ENCODE measurements at places on chromosomes 11 and 22.

GRCh38 chr11:3781423-3781822 is 15.9 kb downstream of the NUP98 start:
- peaks cover 28% of the 10 kb centered on the region for H3K36me3 ChIP-seq
- H3K4me3 ChIP-seq, result no peak overlapping the region
- no peaks in the 10 kb centered on the region for H3K27me3 ChIP-seq
- peaks cover 11% of the 10 kb centered on the region for H3K4me1 ChIP-seq
- DNase-seq, result peak; percentile 55

DNA sequence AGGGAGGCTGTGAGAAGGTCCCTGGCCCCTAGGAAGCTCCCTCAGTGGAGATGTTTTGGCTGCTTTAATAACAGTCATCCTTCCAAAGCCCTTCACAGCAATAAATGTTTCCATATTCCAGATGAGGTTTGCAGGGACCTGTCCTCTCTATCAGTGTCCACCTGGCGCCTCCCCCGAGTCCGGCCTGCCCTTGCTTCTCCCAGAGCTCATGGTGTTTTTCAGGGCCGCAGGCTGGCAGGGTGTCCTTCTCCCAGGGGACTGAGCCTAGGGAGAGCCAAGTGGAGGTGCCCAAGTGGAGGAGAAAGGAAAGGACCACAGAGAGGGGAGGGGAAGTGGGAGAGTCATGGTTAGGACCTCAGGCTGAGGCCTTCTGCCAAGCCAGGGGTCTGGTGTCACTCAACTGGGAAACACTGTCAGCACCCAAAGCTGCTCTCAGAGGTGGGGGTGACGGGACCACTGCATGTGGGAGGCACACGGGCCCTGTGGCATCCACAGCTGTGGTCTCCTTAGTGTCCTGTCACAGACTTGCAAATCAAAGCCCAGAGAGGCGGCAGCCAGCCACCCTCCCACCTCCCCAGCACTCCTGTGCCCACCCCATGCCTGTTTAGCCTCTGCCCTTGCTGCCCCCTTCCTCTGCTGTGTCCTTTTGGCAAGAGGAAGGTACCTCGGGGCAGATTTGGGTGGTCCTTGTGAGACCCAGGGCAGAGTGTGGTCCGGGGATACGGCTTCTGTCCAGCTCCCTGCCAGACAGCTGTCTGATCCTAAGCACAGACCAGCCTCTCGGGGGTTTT is 6.4 kb downstream of the DERL3 start:
- no peak overlapping the region for H3K4me3 ChIP-seq
- H3K36me3 ChIP-seq, result peaks cover 63% of the 10 kb centered on the region
- no peak for DNase-seq
- no peaks in the 10 kb centered on the region for H3K27me3 ChIP-seq
- H3K27ac ChIP-seq, result no peak overlapping the region

DNA sequence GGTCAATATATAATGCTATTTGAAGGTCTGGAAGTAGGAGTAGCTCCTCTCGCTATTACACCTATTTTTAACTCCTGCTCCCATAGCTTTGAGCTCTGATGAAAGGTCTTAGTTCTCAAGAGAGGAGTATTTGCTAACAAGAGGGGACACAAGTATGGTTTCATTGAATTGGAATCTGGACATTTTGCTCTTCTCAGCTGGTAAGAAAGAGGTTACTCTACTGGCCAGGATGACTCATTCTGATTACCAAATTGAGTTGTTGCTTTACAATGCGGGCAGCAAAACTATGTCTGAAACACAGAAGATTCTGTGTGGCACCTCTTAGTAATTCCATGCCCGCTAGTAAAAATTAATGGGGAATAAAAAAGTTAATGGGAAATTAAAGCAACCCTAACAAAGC is 63.6 kb upstream of the EP300 start:
- no peak overlapping the region for H3K4me3 ChIP-seq
- no peak overlapping the region for H3K27ac ChIP-seq
- DNase-seq, result peak; percentile 94
- H3K36me3 ChIP-seq, result no peaks in the 10 kb centered on the region

DNA sequence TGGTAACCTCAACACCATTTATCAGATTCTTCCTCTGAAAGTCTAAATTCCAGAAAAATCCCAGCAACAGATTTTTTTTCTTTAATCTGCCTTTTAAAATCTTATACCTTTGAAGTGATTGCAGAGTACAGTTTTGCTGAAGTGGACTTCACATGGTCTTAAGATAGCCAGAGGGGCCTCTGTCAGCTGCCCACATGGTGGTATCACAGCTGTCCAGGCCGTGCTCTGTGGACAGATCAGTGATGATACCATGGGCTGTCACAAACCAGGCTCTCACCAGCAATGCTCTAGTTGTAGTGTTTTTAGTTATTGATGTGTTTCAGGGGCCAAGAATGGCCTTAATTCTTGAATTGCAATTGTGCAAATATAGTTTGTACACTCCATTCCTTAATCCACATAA is 44.0 kb downstream of the PARVA start:
- H3K27ac ChIP-seq, result no peak overlapping the region
- no peak overlapping the region for H3K4me3 ChIP-seq
- H3K36me3 ChIP-seq, result peaks cover 2% of the 10 kb centered on the region
- H3K4me1 ChIP-seq, result peaks cover 15% of the 10 kb centered on the region
- no peak for DNase-seq

DNA sequence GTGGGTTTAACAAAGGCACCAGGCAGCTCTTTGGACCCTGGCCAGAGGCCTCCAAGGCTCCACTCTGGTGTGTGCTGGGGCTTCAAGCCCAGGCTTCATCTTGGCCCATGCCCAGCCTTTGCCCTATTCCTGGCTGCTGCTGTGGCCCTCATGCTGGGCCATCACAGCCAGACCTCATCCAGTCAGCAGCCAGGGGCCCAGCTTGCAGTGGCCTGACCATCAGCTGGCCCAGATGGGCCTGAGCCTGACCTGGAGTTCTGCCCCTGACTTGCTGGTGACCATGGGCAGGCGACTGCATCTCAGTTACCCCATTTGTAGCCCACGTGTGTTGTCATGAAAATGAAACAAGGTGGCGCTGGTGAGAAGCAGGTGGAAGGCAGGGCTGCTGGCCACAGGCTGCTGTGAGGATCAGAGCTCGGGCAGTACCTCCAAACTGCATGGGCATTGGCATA is 76.1 kb downstream of the MED15 start:
- H3K27ac ChIP-seq, result no peak overlapping the region
- H3K4me3 ChIP-seq, result no peak overlapping the region
- no peak for DNase-seq
- H3K4me1 ChIP-seq, result no peaks in the 10 kb centered on the region
- H3K27me3 ChIP-seq, result no peaks in the 10 kb centered on the region

GRCh38 chr11:103338621-103339484 is 229.6 kb downstream of the DYNC2H1 start:
- no peak overlapping the region for H3K4me3 ChIP-seq
- no peaks in the 10 kb centered on the region for H3K4me1 ChIP-seq
- H3K27me3 ChIP-seq, result no peaks in the 10 kb centered on the region
- DNase-seq, result peak; percentile 66

DNA sequence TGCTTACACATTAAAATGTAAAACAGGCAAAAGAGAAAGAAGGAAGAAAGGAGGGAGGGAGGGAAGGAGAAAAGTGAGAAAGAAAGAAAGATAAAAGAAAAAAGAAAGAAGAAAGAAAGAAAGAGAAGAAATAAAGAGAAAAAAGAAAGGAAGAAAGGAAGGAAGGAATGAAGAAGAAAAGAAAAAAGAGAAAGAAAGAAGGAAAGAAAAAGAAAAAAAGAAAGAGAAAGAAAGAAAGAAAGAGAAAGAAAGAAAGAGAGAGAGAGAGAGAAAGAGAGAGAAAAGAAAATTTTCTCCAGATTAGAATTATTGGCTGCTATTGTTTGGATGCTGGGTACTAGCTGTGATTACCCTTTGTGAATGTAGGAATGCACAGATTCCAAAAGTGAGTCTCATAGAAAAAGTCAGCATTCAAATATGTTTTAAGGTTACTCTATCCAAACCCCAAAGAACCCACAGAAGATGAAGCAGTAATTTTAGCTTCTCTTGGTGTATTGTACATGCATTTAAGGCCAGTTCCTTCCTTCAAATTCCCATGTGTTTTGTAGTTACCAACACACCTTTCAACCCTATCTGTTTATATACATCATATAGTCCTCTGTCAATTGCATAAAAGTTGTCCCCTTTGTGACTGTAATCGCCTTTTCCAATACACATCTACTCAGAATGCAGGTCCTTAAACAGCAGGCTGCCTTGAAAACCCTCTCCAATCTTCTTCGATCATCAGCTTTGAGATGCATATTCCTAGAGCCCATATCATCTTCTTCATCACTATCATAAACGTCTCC is 789 bp upstream of the FAM111A start:
- DNase-seq, result peak; percentile 68
- H3K27ac ChIP-seq, result peak overlapping the region; percentile 82
- H3K36me3 ChIP-seq, result peaks cover 1% of the 10 kb centered on the region
- peaks cover 3% of the 10 kb centered on the region for H3K4me1 ChIP-seq

- H3K4me1 ChIP-seq, result no peaks in the 10 kb centered on the region
- H3K27ac ChIP-seq, result no peak overlapping the region
Observed at GRCh38 chr11:68106165-68106940, 14.8 kb downstream of the CHKA start.

GRCh38 chr11:5380740-5381342 is 2.8 kb upstream of the OR51M1 start:
- peak; percentile 77 for DNase-seq
- no peaks in the 10 kb centered on the region for H3K27me3 ChIP-seq
- H3K36me3 ChIP-seq, result no peaks in the 10 kb centered on the region
- H3K27ac ChIP-seq, result no peak overlapping the region

DNA sequence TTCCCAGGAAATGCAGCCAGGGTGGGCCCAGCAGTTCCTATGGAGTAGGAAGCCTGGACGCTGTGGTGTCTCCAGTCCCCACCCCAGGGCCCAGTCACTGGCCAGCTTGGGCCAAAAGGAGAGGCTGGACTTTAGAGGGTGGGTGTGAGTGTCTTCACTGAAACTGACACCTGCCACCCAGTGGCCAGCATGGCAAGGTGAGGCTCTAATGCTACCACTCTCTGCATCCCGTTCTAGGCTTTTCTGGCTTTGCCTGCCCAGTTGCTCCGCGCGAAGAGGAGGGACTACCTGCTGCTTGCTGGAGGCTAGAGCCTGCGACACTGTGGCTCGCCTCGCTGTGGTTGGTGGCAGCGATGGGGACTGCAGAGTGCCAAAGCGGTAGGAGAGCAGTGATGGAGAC is 35.4 kb downstream of the C22orf42 start:
- no peaks in the 10 kb centered on the region for H3K27me3 ChIP-seq
- H3K4me1 ChIP-seq, result no peaks in the 10 kb centered on the region
- no peak overlapping the region for H3K4me3 ChIP-seq

DNA sequence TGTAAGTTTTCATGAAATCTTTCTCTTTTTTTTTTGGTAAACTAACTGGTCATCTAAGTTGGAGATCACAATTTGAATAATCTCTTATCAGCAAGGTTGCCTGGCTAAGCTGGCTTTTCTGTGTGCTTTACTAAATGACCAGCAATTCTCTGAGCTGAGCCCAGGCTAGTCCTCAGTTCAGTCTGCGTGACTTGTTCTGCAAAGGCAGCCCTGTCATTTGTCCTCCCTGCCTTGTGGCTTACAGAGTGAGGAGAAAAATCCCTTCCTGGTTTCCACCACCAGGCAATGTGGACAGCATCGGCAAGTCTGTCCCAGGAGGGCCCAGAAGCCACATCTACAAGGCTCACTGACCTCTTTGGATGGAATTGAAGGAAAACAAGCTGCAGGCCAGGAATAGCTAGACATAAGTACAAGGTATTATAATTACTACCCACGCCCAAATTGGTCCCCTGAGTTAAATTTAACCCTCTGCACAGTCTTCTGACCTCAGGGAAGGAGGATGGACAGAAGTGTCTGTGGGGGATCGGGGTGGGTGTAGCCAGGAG is 108.6 kb downstream of the SCN3B start:
- no peaks in the 10 kb centered on the region for H3K27me3 ChIP-seq
- H3K4me3 ChIP-seq, result no peak overlapping the region
- no peak overlapping the region for H3K27ac ChIP-seq
- no peak for DNase-seq
- H3K4me1 ChIP-seq, result peaks cover 19% of the 10 kb centered on the region

- H3K4me1 ChIP-seq, result peaks cover 2% of the 10 kb centered on the region
- H3K27ac ChIP-seq, result no peak overlapping the region
- no peaks in the 10 kb centered on the region for H3K36me3 ChIP-seq
- no peaks in the 10 kb centered on the region for H3K27me3 ChIP-seq
- no peak for DNase-seq
Observed at GRCh38 chr11:128349650-128350299, 237.6 kb downstream of the ETS1 start.

- no peaks in the 10 kb centered on the region for H3K27me3 ChIP-seq
- DNase-seq, result no peak
- H3K4me3 ChIP-seq, result no peak overlapping the region
- H3K27ac ChIP-seq, result no peak overlapping the region
- peaks cover 30% of the 10 kb centered on the region for H3K36me3 ChIP-seq
Observed at GRCh38 chr22:30305519-30305905, 16.2 kb upstream of the CASTOR1 start.

DNA sequence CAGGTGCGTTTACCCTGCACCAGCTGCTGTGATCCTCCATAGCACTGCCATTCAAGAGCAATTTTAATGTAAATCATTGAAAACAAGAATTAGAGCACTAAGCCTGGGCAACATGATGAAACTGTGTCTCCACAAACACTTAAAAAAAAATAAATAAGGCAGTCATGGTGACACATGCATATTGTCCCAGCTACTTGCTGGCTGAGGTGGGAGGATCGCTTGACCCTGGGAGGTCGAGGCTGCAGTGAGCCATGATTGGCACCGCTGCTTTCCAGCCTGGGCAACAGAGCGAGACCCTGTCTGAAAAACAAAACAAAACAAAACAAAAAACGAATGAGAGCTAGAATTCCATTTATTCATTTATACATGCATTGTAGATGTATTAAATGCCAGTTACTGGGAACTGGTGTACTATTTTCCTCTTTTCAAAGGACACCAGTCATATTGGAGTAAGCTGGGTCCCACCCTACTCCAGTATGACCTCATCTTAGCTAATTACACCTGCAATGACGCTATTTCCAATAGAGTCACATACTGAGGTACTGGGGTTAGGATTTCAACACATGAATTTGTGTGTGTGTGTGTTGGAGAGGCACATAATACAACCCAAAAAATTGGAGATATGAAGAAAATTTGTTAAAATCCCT is 101.9 kb downstream of the MICAL2 start:
- H3K27ac ChIP-seq, result 0 out of 2 replicates have a peak overlapping the region, but pooled peaks have one; percentile 22
- peaks cover 56% of the 10 kb centered on the region for H3K36me3 ChIP-seq

DNA sequence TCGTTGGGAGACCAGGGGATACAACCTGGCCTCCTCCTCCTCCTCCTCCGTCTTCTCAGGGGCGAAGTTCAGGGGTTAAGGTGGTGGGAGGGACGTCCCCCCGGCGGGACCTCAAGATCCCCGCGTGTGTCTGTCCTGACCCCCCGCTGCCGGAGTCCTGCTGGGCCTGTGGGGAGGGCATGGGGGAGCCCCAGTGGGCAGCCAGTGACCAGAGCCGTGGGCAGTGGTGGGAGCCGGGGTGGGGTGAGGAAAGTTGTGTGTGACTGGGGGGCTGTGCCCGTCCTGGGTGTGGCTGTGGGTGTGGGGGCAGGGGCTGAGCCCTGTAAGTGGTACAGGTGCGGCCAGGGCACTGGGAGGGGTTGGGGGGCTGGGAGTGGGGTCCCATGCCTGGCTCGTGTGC is 10.1 kb downstream of the TSPAN4 start:
- DNase-seq, result no peak
- H3K27me3 ChIP-seq, result no peaks in the 10 kb centered on the region
- peaks cover 18% of the 10 kb centered on the region for H3K4me1 ChIP-seq
- H3K27ac ChIP-seq, result no peak overlapping the region

GRCh38 chr22:45620706-45621105 is 50.9 kb upstream of the ATXN10 start:
- H3K27me3 ChIP-seq, result peaks cover 9% of the 10 kb centered on the region
- H3K27ac ChIP-seq, result no peak overlapping the region

- H3K4me3 ChIP-seq, result no peak overlapping the region
- H3K27ac ChIP-seq, result no peak overlapping the region
- H3K36me3 ChIP-seq, result no peaks in the 10 kb centered on the region
- DNase-seq, result no peak
- no peaks in the 10 kb centered on the region for H3K4me1 ChIP-seq
Observed at GRCh38 chr11:83736684-83737083, 450.5 kb upstream of the CCDC90B start.

Data from IMR-90 (cell line).